Caki2 (cell line): ENCODE measurements at places on chromosomes 2 and 18. TPM values are rescaled to one million over a fixed set of nuclear protein-coding genes. Genes with fewer than 3 reads are reported as not detected.

The SMAD4 gene
- 39.4 and 48.9 TPM in 2 replicates for total RNA-seq

The EPAS1 gene
- 3.7 and 4.0 TPM in 2 replicates for total RNA-seq

The ARHGEF33 gene
- total RNA-seq: not detected in 2 replicates

The SERPINB7 gene
- 3.4 and 9.3 TPM in 2 replicates for total RNA-seq

The GBX2 gene
- total RNA-seq: 2.9 TPM in 1 of 2 replicates, not detected in the other

The LTBP1 gene
- 3.6 and 4.5 TPM in 2 replicates for total RNA-seq

The NAT8 gene
- total RNA-seq: not detected in 2 replicates

The FASTKD2 gene
- total RNA-seq: 30.8 and 42.7 TPM in 2 replicates

The SERPINB2 gene
- not detected in 2 replicates for total RNA-seq

DNA sequence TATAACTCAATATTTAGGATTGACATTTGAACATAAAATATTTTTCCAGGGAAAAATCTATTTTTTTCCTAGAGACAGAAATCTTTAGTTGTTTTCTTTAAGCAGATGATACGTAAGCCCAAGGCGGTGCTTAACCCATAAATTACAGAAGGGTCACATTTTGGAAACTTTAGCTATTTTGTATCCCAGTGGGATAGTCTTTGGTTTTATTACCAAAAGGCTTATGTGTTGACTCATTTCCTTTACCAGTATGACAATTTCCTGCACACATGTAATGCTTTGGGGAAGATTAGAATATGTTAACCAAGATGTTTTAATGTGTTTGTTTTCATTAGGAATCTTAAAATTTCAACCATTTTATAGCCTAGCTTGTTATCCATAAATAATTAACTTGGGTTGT is 24.8 kb downstream of the DYNC1I2 start:
- DNase-seq: peak; percentile 9

GRCh38 chr2:173764094-173764493 is 201.1 kb downstream of the SP3 start:
- no peak for DNase-seq

DNA sequence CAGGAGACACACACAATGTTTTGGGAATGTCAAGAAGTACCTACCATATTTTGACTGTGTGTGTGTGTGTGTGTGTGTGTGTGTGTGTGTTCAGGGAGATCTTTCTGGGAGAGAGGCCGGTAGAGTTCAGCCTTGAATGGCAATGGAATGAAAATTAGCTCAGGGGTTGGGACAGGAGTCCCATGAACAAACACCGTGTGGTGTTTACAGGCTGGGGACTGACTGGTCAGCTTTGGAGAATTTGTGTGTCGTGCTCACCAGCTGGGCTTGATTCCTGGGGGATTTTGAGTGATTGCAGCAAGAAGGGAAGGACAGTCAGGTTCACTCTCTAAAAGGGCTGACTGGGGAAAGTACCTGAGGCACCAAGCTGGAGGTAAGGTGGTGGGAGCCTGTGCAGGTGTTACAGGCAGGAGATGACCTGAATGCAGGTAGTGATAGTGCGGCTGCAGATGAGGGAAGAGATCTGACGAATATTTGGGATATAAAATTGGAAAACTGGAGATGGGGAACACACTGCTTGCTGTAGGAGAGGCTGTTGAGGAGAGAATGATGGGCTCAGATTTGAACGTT is 2.5 kb upstream of the ADNP2 start:
- no peak for DNase-seq

DNA sequence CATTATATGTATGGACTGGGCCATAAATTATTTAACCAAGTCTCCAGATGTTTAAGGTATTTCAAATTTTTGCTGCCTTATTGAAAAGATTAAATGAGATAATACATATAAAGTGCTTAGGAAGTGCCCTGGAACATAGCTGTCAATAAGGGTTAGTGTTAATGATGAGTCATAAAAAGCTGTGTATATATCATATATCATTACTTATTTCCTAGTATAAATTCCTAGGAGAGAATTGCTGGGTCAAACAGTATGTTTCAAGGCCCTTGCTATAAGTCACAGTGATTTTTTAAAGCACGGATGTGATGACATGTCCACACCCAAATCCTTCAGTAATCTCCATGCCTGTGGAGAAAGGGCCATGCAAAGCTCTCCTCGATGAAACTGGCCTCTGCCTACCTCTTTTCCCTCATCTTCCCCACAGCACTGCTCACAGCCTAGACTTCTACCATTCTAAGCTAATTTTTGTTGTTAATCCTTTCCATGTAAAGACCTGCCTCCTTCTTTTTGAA is 8.5 kb downstream of the ZNF2 start:
- no peak for DNase-seq

GRCh38 chr2:9071584-9072124 is 68.2 kb upstream of the MBOAT2 start:
- no peak for DNase-seq

DNA sequence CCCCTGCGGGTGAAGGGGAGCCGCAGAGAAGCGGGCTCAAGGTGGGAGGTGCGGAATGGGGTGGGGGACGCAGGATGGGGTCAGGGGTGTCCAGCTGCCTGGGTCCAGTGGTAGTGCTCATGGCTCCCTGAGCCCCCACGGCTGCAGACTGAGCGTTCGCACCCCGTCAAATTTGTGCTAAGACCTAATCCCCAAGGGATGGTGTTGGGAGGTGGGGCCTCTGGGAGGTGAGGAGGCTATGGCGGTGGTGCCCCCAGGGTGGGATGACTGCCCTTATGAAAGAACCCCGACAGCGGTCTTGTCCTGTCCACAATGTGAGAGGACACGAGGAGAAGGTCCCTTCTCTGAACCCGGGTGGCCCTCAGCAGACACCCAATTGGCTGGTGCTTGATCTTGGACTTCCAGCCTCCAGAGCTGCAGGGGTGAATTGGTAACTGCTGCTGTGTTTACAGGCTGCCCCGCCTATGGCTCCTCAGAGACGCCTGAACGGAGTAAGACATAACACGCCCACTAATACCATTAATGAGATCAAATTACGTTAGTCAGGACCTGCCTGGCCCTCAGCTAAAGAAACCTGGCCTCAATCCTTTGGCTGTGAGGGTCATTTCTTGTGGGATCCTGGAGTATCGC is 42.6 kb downstream of the PXDN start:
- peak; percentile 51 for DNase-seq

DNA sequence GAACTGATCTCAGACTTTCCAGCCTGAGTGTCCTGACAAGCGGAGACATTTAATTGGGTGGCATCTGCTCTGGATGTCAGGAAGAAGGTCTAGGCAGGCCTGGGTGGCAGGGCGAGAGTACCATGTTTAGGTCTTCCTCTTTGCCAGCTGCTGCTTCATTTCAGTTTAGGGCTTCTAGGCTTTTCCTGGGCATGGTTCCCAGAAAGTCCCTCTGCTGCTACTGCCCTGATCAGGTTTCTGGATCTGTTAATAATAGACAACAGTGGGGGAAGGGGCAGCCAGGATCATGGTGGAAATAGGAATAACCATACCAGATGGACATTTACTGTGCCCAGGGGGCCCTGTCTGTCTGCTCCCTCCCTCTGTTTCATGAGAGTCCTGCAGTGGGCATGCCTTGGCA is 2.3 kb upstream of the PLCD4 start:
- peak; percentile 26 for DNase-seq

DNA sequence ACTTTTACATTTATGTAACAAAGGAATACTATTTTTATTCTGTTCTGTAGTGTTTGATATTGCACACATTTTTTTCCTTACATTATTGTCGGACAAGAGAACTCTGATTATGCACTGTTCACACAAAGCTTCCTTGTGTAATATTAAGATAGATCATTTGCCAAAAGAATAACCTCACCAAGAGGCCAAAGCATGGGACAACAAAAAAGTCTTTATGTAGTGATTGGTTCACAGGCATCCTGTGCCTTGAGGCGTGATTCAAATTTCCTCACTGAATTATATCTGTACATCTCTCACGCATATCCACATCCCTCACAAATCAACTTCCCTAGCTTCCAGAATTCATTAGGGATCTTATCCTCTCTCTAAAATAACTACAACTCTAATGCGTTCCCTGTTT is 642.7 kb downstream of the NR4A2 start:
- no peak for DNase-seq

GRCh38 chr2:20632446-20632990 is 18.4 kb downstream of the HS1BP3 start:
- no peak for DNase-seq

DNA sequence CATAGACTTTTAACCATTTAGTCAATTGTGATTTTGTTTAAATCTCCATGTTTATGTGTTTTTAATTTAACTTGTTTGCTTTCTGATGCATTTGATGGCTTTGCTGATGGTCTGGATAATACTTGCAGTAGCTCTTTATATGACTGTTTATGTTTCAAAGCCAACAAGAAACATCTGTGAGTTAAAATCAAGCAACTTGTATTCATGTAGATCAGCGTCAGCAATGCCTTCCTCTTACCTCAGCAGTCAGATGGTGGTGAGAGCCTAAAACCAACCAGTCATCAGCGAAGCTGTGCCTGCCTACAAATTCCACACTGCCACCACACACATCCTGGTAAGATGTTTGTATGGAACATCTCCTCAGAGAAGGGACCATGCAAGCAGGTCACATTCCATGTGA is 231.9 kb downstream of the PTGR3 start:
- DNase-seq: no peak

GRCh38 chr2:10544252-10544651 is 96.1 kb upstream of the ODC1 start:
- DNase-seq: no peak

GRCh38 chr2:219496825-219497494 is 1.7 kb upstream of the GMPPA start:
- DNase-seq: no peak

- DNase-seq: no peak
Observed at GRCh38 chr2:114488841-114489530, 46.5 kb downstream of the DPP10 start.

DNA sequence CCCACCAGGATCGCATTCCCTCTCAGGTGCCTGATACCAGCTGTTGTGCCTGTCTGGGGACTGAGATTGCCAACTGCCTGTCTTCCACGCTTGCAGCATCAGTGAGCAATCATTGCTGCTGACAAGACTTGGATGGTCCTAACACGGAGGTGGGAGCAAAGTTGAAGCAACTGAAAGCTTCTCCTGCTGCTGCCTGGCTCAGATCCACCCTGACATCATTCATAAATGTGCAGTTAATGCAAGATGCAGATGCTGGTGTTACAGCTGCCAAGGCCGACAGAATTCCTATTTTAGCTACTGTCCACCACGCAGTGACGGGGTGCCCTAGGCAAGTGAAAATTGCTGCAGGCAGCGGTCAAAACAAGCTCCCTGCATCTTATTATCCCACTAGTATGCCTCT is 131.4 kb downstream of the VWC2L start:
- no peak for DNase-seq

DNA sequence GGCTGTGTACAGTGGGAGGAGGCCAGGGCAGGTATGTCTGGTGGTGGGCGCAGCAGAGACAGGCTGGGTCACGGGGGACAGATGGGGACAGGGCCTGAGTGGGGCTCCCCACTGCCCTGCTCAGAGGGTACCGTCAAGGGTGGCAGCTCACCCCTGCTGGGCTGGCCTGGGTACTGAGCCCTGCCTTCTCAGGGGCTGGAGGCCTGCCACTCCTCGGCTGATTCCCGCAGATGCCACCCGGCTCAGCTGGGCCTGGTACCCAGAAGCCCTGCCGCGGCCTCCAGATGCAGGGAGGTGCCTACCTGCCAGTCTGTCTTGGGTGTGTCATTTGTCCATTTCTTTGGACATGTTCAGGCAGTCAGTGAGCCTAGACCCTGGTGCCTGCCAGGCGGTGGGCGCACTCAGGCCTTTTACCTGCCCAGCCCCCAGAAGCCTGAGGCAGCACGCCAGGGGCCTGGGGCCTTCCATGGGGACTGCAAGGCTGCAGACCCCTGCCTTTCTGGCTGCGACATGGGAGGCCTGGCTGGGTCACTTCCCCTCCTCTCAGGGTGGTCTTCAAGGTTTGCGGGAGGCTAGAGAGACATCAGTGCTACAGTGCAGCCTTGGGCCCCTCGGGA is 3.3 kb downstream of the SNORC start:
- DNase-seq: no peak

GRCh38 chr18:8264861-8265411 is 344.3 kb upstream of the RAB12 start:
- DNase-seq: no peak

DNA sequence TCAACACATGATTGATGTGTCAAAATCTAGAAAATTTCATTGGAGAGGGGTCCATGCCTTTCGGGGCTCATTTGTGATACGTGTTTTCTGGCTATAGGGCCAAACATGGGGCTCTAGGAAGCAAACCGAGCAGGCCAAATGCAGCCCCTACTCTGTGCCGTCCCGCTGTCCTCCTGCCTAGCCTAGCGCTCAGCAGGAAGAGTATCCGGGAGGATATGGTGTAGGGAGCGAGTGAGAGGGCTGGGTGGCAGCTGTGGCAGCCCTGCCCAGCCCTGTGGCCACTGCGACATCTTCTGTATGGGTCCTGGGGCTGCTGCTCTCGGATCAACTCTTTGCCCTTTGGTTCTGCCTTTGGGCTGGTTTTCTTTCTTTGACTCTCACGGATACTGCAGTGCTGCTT is 120.1 kb upstream of the MAP3K20 start:
- no peak for DNase-seq

GRCh38 chr2:61018318-61018755 is 282 bp upstream of the PUS10 start:
- DNase-seq: no peak

- no peak for DNase-seq
Observed at GRCh38 chr2:23412556-23413155, 27.7 kb downstream of the KLHL29 start.

- no peak for DNase-seq
Observed at GRCh38 chr2:70753902-70754301, 14.1 kb downstream of the ADD2 start.

- DNase-seq: no peak
Observed at GRCh38 chr18:8549254-8549757, 59.9 kb upstream of the RAB12 start.

GRCh38 chr2:174673440-174673839 is 75.8 kb upstream of the WIPF1 start:
- no peak for DNase-seq

GRCh38 chr18:71301596-71301995 is 1012.8 kb downstream of the SOCS6 start:
- DNase-seq: no peak

GRCh38 chr2:30565851-30566358 is 118.9 kb downstream of the LCLAT1 start:
- no peak for DNase-seq

DNA sequence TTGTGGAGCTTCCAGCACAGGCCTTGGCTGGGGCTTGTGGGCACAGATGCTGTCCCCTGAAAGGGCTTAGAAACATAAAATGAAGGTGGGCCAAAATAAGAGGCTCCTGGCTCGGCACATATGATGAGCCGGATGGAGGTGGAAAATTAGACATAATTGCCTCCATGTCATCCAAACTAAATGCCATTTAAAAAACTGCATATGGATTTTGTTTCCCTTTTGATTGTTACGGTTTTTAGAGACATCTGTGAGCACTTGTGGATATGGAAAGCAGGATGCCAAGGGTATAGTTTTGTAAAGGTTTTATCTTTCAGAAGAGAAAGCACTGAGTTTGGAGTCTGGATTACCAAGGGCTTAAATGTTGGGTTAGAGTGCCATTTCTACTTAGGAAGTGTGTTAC is 498.3 kb downstream of the RIT2 start:
- DNase-seq: no peak

- DNase-seq: no peak
Observed at GRCh38 chr2:235661167-235661937, 167.5 kb downstream of the AGAP1 start.

GRCh38 chr18:13415736-13416135 is 197.2 kb downstream of the LDLRAD4 start:
- no peak for DNase-seq
